ENCODE measurements at places on chromosomes 7 and 10. TPM values are rescaled to one million over a fixed set of nuclear protein-coding genes. Genes with fewer than 3 reads are reported as not detected.
A peak's percentile ranks its signal among the peaks of the same experiment; 100 is the strongest.

ADARB2 gene
- total RNA-seq = 2.4 TPM

HOXA5 gene
- not detected for total RNA-seq

CDNF gene
- 0.74 TPM for total RNA-seq

IL2RA gene
- not detected for total RNA-seq

SEMA3E gene
- 0.92 TPM for total RNA-seq

DNA sequence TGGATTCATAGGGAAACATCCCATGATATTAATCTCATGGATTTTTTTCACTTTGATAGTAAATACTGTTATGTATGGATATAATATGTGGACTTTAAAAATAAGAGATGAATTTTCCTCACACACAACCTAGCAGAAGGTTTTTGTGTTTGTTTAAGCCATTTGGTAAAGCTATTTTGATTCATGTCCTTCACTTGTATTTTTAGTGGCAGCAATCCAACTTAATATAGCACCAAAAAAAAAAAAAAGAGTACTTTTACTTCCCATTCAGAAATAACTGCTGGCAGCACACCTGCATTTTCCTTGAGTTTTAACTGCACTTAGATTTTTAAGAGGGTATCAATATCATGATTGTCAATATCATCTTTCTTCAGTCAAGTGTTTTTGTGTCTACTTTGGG is 60.0 kb downstream of the MCMBP start:
- H3K4me3 ChIP-seq = no peak overlapping the region
- DNase-seq = no peak
- H3K36me3 ChIP-seq = no peaks in the 10 kb centered on the region
- no peak overlapping the region for H3K27ac ChIP-seq
- H3K27me3 ChIP-seq = no peaks in the 10 kb centered on the region
- H3K4me1 ChIP-seq = no peaks in the 10 kb centered on the region

DNA sequence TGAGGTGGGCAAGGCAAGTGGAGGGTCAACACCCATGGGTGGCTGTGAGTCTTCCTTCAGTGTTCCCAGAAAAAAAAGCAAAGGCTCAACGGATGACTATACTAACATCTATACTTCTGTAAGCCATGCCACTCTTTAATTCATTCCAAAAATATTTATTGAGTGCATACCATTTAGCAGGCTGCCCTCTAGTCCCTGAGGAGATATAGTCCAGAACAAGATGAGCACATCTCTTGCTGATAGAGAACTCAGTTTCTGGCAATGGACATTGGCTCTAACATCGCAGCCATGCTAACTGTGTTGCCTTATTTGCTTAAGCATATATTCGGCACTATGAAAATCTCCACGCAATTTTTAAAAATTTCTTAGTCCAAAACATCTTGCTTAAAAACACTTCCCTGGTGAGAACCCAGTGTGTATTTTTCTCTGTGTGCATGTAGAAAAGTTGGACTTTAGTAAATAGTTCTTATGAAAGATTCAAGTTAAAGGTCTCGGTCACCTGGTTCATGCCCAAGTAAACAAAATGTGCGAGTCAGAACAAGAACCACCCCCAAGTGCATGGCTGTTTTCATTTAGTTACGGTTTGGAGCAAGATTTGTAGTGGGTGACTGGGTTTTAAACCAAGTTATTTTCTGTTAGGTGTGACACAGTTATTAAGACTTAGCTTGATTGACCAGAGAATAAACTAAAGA is 69.8 kb downstream of the MET start:
- DNase-seq = no peak
- no peaks in the 10 kb centered on the region for H3K36me3 ChIP-seq
- no peak overlapping the region for H3K27ac ChIP-seq
- H3K4me1 ChIP-seq = no peaks in the 10 kb centered on the region
- no peaks in the 10 kb centered on the region for H3K27me3 ChIP-seq

- no peaks in the 10 kb centered on the region for H3K36me3 ChIP-seq
- no peaks in the 10 kb centered on the region for H3K27me3 ChIP-seq
- DNase-seq = no peak
- no peak overlapping the region for H3K4me3 ChIP-seq
- no peak overlapping the region for H3K27ac ChIP-seq
- no peaks in the 10 kb centered on the region for H3K4me1 ChIP-seq
Observed at GRCh38 chr7:52794621-52795020, 240.8 kb upstream of the POM121L12 start.

DNA sequence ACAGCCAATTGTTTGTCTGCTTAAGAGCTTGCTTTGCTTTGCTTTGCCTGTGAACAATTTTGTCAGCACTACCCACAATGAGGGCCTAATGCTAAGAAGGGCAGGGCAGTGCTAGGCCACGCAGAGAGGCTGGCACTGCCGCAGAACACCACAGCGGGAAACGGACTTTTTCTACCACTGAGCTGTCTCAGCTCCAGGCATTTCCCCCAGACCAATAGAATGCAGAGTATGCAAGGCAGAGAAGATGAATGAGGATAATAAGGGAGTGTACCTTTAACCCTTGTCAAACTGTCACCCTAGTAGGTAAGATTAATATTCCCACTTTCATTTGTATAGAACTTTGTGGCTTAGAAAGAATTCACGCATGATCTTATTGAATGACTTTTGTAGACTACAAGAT is 104.5 kb downstream of the SH3PXD2A start:
- no peaks in the 10 kb centered on the region for H3K36me3 ChIP-seq
- DNase-seq = no peak
- peaks cover 14% of the 10 kb centered on the region for H3K4me1 ChIP-seq
- H3K4me3 ChIP-seq = no peak overlapping the region
- H3K27me3 ChIP-seq = no peaks in the 10 kb centered on the region

GRCh38 chr7:116776610-116777289 is 85.6 kb upstream of the CAPZA2 start:
- H3K27ac ChIP-seq = no peak overlapping the region
- no peaks in the 10 kb centered on the region for H3K4me1 ChIP-seq
- no peak for DNase-seq
- no peaks in the 10 kb centered on the region for H3K36me3 ChIP-seq
- H3K4me3 ChIP-seq = no peak overlapping the region

DNA sequence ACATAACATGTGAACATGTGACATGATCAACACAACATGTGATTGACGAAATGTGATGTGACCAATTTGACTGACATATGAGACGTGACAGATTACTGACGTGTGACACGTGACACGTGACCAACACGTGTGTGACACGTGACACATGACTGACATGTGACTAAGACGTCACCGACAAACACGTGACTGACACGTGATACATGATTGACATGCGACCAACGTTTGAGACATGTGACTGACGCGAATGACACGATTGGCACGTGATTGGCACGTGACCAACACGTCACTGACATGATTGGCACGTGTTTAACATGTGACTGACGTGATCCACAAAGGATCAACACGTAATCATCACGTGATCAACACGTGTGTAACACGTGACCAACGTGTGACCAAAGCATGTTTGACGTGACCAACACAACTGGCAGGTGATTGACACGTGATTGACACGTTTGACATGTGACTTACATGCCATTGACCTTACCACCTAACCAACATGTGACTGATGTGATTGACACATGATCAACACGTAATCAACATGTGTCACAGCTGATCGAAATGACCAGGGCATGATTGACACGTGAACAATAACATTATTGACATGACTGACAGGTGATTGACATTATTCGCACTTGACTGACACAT is 23.7 kb downstream of the CRPPA start:
- no peaks in the 10 kb centered on the region for H3K36me3 ChIP-seq
- H3K27ac ChIP-seq = no peak overlapping the region
- no peak overlapping the region for H3K4me3 ChIP-seq
- peak; percentile 18 for DNase-seq
- H3K4me1 ChIP-seq = no peaks in the 10 kb centered on the region

DNA sequence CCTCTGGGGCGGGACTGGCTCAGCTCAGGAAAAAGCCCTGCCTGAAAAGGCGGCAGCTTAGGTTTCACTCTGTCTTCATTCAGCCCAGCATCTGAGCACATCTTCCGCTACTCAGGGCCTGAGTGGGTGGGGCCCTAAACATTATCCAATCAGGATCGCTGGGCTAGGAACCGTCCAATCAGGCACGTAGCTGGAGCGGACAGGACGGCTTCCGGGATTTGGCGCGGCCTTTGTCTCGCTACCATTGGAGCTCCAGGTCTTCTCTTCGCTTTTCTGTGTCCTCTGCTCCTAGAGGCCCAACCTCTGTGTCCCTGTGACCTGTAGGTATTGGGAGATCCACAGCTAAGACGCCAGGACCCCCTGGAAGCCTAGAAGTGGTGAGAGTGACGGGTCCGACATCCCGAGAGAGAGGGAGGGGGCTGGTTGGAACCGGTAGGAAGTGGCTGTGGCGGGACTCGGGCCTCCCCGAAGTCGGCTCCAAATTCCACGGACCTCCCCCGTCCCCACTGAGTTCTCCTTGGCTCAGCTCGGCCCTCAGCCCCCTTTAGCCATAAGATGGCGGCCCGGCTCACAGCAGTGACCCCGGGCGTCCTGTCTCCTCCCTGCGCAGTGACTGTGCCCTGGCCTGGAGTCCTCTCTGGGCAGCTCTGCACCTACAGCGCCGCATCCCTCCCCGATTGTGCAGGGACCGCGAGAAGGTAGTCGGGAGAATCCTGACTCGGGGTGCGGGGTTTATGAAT is 99.1 kb downstream of the ZNF680 start:
- no peak overlapping the region for H3K27ac ChIP-seq
- no peaks in the 10 kb centered on the region for H3K4me1 ChIP-seq
- no peaks in the 10 kb centered on the region for H3K27me3 ChIP-seq

DNA sequence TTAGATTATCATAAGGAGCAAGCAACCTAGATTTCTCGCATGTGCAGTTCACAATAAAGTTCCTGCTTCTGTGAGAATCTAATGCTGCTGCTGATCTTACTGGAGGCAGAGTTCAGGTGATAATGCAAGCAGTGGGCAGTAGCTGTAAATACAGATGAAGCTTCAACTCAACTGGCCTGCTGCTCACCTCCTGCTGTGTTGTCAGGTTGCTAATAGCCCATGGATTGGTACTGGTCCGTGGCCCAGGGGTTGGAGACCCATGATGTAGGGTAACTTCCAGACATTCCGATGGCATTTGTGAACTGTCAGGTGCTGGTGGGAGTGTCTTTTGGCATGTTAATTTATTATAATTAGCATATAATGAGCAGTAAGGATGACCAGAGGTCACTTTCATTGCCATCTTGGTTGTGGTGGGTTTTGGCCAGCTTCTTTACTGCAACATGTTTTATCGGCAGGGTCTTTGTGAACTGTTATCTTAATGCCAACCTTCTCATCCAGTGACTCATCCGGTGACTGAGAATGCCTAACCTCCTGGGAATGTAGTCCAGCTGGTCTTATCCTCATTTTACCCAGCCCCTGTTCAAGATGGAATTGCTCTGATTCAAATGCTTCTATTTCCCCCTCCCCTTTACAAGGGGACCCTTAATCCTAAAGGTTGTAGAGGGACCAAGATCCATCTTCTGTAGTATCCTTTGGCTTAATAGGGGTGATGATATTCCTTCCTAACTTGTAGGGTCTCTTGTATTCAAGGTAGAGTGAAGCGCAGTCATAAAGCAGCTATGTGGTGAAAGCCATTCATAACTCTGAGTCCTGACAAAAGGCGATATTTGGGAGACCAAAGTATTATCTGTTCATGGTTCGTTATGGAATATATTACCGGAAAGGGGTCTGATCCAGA is 165.8 kb downstream of the CCSER2 start:
- H3K4me3 ChIP-seq = no peak overlapping the region
- H3K4me1 ChIP-seq = no peaks in the 10 kb centered on the region
- DNase-seq = peak; percentile 42
- no peaks in the 10 kb centered on the region for H3K36me3 ChIP-seq
- no peak overlapping the region for H3K27ac ChIP-seq

DNA sequence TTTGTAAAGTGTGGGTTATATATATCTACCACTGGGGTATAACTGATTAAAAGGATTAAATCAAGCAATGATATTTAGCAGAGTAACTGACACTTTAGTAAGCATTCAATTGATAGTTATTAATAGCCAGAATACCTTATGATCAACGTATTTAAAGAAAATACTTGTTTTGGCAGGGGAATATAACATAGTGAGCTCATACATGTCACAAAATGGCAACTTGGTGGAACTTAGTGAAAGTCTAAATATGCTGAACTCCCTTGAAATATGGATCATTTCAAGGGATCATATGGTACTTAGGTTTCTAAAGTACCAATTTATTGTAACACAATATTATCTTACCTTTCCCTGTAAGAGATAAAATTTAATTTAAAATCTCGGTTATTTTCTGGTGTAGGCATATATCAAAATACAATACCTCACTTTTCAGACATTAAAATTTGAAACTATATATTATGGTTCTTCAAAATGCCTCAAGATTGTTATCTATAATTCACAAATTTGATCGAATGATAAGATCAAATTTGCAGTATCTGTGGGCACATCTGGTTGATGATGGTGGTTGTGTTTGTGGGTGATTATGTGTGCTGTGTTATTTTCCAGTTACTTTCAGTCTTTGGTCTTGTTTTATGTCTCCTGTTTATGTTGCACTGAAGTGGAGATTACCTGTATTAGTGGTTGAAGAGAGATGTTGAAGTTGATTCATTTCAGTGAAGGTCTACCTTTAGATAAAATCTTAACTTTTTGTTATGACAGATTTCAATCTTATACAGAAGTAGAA is 5.2 kb downstream of the ARL4A start:
- H3K36me3 ChIP-seq = no peaks in the 10 kb centered on the region
- H3K4me3 ChIP-seq = no peak overlapping the region
- H3K4me1 ChIP-seq = no peaks in the 10 kb centered on the region
- H3K27ac ChIP-seq = no peak overlapping the region
- no peaks in the 10 kb centered on the region for H3K27me3 ChIP-seq
- no peak for DNase-seq

- H3K27ac ChIP-seq = no peak overlapping the region
- no peaks in the 10 kb centered on the region for H3K27me3 ChIP-seq
- H3K36me3 ChIP-seq = no peaks in the 10 kb centered on the region
- H3K4me1 ChIP-seq = peaks cover 10% of the 10 kb centered on the region
- no peak overlapping the region for H3K4me3 ChIP-seq
Observed at GRCh38 chr10:74955796-74956195, 129.4 kb downstream of the KAT6B start.

GRCh38 chr10:102629661-102630614 is 14.3 kb upstream of the TRIM8 start:
- peak overlapping the region; percentile 94 for H3K27ac ChIP-seq
- H3K36me3 ChIP-seq = no peaks in the 10 kb centered on the region
- peak; percentile 83 for DNase-seq
- peaks cover 89% of the 10 kb centered on the region for H3K4me1 ChIP-seq

GRCh38 chr10:94013331-94013760 is 19.6 kb downstream of the PLCE1 start:
- no peak overlapping the region for H3K4me3 ChIP-seq
- no peak for DNase-seq
- no peaks in the 10 kb centered on the region for H3K4me1 ChIP-seq
- no peaks in the 10 kb centered on the region for H3K27me3 ChIP-seq
- H3K36me3 ChIP-seq = no peaks in the 10 kb centered on the region
- H3K27ac ChIP-seq = no peak overlapping the region

GRCh38 chr10:97333601-97334369 is 744 bp downstream of the FRAT2 start:
- no peaks in the 10 kb centered on the region for H3K27me3 ChIP-seq
- H3K4me1 ChIP-seq = peaks cover 32% of the 10 kb centered on the region
- H3K4me3 ChIP-seq = peak overlapping the region; percentile 87
- H3K36me3 ChIP-seq = no peaks in the 10 kb centered on the region

Data from cardiac muscle cell (in vitro differentiated cells and primary cell).